MCF 10A (cell line): ENCODE measurements at places on chromosomes 6 and 20. TPM values are rescaled to one million over a fixed set of nuclear protein-coding genes. Genes with fewer than 3 reads are reported as not detected.
A peak's percentile ranks its signal among the peaks of the same experiment; 100 is the strongest.

The PPP1R14C gene
- 32.0 and 38.7 TPM in 2 replicates for total RNA-seq

The TMC2 gene
- not detected in 2 replicates for total RNA-seq

The PTCHD4 gene
- total RNA-seq, result 7.4 and 8.4 TPM in 2 replicates

The SPTLC3 gene
- total RNA-seq, result 15.6 and 20.3 TPM in 2 replicates

The EEF1E1 gene
- total RNA-seq, result 52.1 and 56.7 TPM in 2 replicates

The SLC22A3 gene
- total RNA-seq, result 0.09 and 0.20 TPM in 2 replicates

The MUCL3 gene
- not detected in 2 replicates for total RNA-seq

GRCh38 chr20:3887876-3888620, 1.1 kb upstream of the PANK2 start:
- H3K4me1 ChIP-seq, result peaks cover 12% of the 10 kb centered on the region
- no peaks in the 10 kb centered on the region for H3K27me3 ChIP-seq
- DNase-seq, result peak; percentile 42
- H3K27ac ChIP-seq, result peak overlapping the region; percentile 96

GRCh38 chr20:57481281-57481711, 43.6 kb downstream of the CTCFL start:
- no peak for DNase-seq
- peaks cover 47% of the 10 kb centered on the region for H3K27me3 ChIP-seq
- H3K36me3 ChIP-seq, result no peaks in the 10 kb centered on the region
- H3K4me1 ChIP-seq, result no peaks in the 10 kb centered on the region
- no peak overlapping the region for H3K27ac ChIP-seq

DNA sequence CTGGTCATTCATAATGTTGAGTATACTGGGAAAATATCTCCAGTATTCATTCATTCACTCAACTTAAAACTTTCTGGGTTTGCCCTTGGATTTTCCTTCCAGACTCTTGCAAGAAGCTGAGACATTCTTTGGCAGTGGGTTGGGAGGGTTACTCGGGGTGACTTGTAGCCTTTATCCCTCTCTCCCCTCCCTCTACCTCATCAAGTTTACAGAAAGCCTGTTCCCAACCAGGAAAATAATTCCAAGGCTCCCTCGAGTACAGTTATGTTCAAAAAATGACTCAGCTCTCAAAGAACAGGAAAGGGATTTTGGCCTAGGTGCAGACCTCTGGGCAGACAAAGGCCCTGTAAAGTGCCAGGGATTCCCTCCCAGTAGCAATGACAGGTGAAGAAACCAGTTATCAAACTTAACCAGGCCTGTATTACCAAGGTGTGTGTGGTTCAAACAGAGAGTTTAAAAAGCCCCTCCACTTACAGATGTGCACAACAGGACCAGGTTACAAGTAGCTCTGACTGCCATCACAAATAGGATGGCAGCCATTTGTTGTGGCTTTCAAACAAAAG, 22.2 kb downstream of the FKBP1A start:
- H3K36me3 ChIP-seq, result peaks cover 78% of the 10 kb centered on the region
- DNase-seq, result peak; percentile 12
- no peaks in the 10 kb centered on the region for H3K27me3 ChIP-seq
- no peak overlapping the region for H3K4me3 ChIP-seq
- no peak overlapping the region for H3K27ac ChIP-seq
- H3K4me1 ChIP-seq, result peaks cover 17% of the 10 kb centered on the region

DNA sequence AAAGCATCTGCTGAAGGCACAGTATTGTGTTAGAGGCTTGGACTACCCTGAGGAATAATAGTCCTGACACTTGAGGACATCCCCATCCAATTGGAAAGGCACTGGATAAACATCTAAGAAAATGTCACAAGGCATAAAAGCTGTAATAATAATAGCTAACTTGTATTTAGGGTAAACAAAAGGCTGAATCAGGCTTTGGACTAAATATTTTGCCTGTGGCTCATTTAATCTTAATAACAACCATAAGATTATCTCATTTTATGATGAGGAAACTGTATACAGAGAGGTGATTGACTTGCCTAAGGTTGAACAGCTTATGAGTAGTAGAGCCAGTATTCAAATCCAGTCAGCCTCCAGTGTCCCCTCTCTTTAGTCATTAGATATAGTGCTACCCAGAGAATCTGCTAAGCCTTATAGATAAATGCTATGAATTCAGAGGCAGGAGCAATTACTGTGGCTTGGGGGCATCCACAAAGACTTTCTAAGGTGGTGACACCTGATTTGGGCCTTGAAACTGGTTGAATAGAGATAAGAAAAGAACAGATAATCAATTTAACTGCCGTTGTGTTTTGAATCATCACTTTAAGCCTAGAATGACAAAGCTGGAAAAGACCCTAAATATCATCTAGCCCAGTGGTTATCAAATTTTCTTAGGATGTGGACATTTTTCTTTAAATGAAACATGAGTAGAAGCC, 7.5 kb upstream of the ZSWIM1 start:
- H3K4me3 ChIP-seq, result no peak overlapping the region

GRCh38 chr6:16163535-16164300, 34.8 kb downstream of the MYLIP start:
- peaks cover 36% of the 10 kb centered on the region for H3K27me3 ChIP-seq
- no peak overlapping the region for H3K4me3 ChIP-seq
- H3K36me3 ChIP-seq, result no peaks in the 10 kb centered on the region
- H3K4me1 ChIP-seq, result peaks cover 10% of the 10 kb centered on the region
- no peak overlapping the region for H3K27ac ChIP-seq
- peak; percentile 20 for DNase-seq

DNA sequence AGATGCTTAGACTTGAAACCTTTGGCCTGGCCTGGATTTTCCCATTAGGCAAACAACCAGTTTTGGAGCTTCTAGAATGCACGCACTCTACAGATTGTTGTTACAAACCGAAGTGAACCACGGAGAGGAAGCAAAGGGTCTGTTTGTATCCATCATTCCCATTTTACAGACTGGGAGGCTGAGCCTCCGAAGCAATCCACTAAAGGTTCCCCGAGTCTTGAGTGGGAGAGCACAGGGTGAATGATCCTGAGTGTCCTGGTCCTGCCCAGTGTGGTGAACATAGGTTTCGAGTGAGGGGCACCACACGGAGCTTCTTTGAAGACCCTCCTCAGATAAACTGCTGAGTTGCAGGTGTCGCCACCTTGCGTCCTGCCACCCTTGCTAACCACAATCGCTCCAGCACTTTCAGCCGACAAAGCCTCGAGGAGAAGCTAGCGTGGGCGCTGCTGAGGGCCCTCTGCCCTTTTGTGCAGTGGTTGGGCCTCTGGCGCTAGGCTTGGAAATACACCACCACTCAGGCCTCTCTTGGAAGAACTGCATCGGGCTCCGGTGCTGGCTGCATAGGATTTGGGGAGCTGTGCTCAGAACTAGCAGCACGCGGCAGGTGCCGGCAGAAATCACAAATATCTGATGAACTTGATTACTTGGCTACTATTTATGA, 1.4 kb upstream of the PRDM13 start:
- peaks cover 77% of the 10 kb centered on the region for H3K27me3 ChIP-seq
- H3K4me3 ChIP-seq, result no peak overlapping the region
- no peak for DNase-seq
- no peak overlapping the region for H3K27ac ChIP-seq
- H3K36me3 ChIP-seq, result no peaks in the 10 kb centered on the region

DNA sequence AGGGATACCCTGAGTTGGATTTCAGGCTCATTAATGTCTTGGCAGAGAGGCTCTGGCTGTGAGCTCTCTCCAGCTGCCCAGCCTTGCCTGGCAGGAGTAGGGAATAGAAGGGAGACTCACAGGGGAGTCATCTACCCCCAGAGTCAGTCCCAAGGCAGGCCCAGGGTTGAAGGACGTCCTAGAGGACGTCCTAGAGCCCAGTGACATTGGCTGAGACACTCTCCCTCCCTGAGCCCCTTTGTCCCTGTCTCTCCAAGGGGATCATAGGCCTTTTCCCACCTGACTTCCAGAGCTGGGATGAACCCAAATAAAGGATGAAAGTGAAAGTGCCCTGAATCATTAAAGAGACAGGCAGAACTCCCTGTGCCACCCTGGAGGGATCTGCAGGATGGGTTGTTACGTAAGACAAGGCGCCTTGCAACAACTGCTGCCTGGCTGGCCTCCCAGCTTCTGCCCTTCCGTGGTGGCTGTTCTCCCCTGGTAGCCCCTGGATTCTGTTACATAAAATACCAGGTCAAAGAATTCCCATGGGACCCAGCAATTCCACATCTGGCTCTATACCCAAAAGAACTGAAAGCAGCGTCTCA, 53.6 kb upstream of the SIRPA start:
- H3K4me3 ChIP-seq, result no peak overlapping the region
- H3K4me1 ChIP-seq, result no peaks in the 10 kb centered on the region
- H3K27me3 ChIP-seq, result no peaks in the 10 kb centered on the region
- peaks cover 7% of the 10 kb centered on the region for H3K36me3 ChIP-seq

GRCh38 chr20:37352608-37352980, 6.7 kb downstream of the SRC start:
- H3K27ac ChIP-seq, result no peak overlapping the region
- no peak for DNase-seq
- H3K4me1 ChIP-seq, result peaks cover 41% of the 10 kb centered on the region
- H3K27me3 ChIP-seq, result no peaks in the 10 kb centered on the region
- no peak overlapping the region for H3K4me3 ChIP-seq

DNA sequence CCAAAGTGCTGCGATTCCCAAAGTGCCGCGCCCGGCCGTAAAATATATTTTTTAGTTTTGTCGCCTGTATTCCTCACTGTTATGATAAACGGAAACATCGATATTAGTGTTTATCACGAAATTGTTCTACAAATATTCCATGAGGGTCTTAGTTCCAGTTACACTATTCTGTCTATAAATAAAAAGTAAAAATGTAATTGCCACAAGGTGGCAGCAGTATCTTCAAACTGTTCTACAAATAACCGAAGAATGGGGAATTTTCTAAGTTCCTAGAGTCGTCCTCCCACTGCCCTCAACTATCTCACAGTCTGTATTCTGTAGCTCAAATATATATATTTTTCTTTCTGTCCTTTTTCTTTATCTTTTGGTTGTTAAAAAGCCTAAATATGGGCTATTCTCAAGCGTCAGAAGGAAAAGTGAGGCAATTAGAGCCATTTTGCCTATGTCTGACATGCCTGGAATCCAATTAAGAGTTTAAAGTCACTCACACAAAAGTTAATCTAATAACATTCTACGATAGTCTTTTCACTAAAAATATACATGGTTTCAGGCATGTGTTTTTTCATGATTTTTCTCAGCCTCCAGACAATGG, 14.2 kb upstream of the FAM162B start:
- H3K4me1 ChIP-seq, result peaks cover 6% of the 10 kb centered on the region
- DNase-seq, result peak; percentile 49
- H3K36me3 ChIP-seq, result no peaks in the 10 kb centered on the region
- H3K4me3 ChIP-seq, result no peak overlapping the region

GRCh38 chr6:5506597-5506996, 245.3 kb downstream of the FARS2 start:
- no peaks in the 10 kb centered on the region for H3K4me1 ChIP-seq
- no peak overlapping the region for H3K27ac ChIP-seq
- H3K27me3 ChIP-seq, result no peaks in the 10 kb centered on the region

GRCh38 chr6:99894815-99895214, 99.2 kb downstream of the MCHR2 start:
- H3K36me3 ChIP-seq, result no peaks in the 10 kb centered on the region
- H3K27ac ChIP-seq, result no peak overlapping the region
- no peaks in the 10 kb centered on the region for H3K4me1 ChIP-seq
- DNase-seq, result no peak
- H3K4me3 ChIP-seq, result no peak overlapping the region

- H3K4me3 ChIP-seq, result no peak overlapping the region
- H3K27ac ChIP-seq, result peak overlapping the region; percentile 76
- no peaks in the 10 kb centered on the region for H3K36me3 ChIP-seq
- no peaks in the 10 kb centered on the region for H3K27me3 ChIP-seq
- H3K4me1 ChIP-seq, result peaks cover 18% of the 10 kb centered on the region
Measured at GRCh38 chr6:20879526-20879925, 345.3 kb downstream of the CDKAL1 start.

- no peak for DNase-seq
- H3K4me3 ChIP-seq, result no peak overlapping the region
- no peaks in the 10 kb centered on the region for H3K36me3 ChIP-seq
- no peaks in the 10 kb centered on the region for H3K4me1 ChIP-seq
Measured at GRCh38 chr6:168384045-168385036, 56.6 kb upstream of the SMOC2 start.

DNA sequence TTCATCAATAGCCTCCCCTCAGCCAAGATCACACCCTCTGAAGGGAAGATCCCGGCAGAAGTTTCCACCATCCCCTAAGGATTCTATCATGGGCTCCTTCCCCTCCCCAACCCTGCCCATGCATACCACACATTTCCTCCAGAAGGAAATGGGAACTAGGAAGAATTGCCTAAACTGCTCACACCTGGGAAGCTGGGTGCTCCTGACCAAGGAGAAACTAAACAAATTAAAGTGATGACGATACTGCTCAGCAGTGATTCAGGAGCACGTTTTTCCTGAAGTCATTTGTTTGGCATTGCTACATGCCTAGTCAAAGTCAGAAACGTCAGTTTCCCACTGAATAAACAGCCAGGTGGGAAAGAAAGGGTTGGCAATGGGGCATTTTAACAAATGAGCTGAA, 136.1 kb upstream of the CDYL start:
- no peaks in the 10 kb centered on the region for H3K36me3 ChIP-seq
- H3K27me3 ChIP-seq, result no peaks in the 10 kb centered on the region
- peak overlapping the region; percentile 32 for H3K27ac ChIP-seq
- H3K4me3 ChIP-seq, result no peak overlapping the region
- DNase-seq, result peak; percentile 37

DNA sequence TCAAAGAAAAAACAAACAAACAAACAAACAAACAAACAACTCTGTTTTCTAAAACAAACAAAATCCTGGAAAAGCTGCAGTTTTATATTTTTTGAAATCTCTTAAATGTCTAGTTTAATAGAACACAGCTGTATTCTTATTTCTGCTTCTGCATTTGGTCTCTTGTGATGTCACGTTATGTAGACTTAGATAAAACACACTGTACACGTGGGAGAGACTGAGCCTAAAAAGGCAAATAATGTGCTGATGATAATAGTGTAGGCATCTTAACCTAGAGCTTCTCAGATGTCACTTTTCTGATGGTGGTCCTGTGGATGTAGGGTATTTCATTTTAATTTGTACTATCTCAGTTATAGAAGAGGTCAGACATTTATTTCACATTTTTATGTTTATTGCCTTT, 261.7 kb downstream of the UTRN start:
- no peak for DNase-seq
- no peaks in the 10 kb centered on the region for H3K27me3 ChIP-seq
- H3K36me3 ChIP-seq, result peaks cover 37% of the 10 kb centered on the region
- no peak overlapping the region for H3K4me3 ChIP-seq
- H3K27ac ChIP-seq, result no peak overlapping the region

GRCh38 chr6:15544321-15544900, 118.4 kb downstream of the DTNBP1 start:
- H3K27ac ChIP-seq, result no peak overlapping the region
- H3K36me3 ChIP-seq, result peaks cover 6% of the 10 kb centered on the region
- DNase-seq, result no peak

- H3K4me3 ChIP-seq, result no peak overlapping the region
- H3K4me1 ChIP-seq, result peaks cover 8% of the 10 kb centered on the region
- H3K27ac ChIP-seq, result no peak overlapping the region
- no peak for DNase-seq
- no peaks in the 10 kb centered on the region for H3K36me3 ChIP-seq
Measured at GRCh38 chr6:116359835-116360234, 10.9 kb upstream of the DSE start.

- no peaks in the 10 kb centered on the region for H3K27me3 ChIP-seq
- no peak overlapping the region for H3K27ac ChIP-seq
- peaks cover 7% of the 10 kb centered on the region for H3K36me3 ChIP-seq
- DNase-seq, result no peak
Measured at GRCh38 chr6:156851454-156851921, 74.3 kb downstream of the ARID1B start.
